ENCODE measurements at places on chromosomes 6 and 20.

DNA sequence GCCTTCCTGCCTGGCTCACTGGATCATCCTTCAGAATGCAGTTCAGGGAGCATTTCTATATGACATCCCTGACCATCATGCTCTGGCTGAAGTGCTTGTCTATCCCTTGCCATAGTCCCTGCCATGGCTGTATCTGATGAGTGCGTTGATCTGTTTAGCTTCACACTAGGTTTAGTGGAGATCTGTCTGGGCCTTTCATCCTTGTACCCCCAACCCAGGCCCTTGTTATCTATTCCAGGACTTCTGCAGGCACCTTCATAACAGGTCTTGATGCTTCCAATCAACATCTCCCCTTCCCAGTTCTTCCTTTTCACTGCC, 102.4 kb downstream of the QRSL1 start:
- no peak for DNase-seq

DNA sequence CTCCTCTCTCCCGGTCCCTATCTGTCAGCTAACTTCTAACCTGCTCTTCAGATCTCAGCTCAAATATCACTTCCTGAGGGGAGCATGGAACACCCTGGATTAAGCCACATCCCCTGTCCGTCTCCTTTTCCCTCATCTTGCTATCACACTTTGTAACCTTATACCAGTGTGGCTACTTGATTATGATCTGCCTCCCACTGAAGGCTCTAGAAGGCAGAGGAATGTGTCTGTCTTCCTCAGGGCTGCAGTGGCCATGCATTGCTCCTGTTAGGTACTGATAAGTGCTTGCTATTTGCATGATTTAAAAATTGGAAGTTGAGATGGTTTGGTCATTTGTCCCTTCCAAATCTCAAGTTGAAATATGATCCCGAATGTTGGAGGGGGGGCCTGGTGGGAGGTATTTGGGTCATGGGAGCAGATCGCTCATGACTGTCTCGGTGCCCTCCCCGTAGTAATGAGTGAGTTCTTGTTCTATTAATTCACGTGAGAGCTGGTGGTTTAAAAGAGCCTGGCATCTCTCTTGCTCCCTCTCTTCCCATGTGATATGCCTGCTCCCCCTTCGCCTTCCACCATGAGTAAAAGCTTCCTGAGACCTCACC, 71.4 kb downstream of the PLCB4 start:
- DNase-seq, result no peak

- DNase-seq, result no peak
These were observed 382.4 kb upstream of the ADGRB3 start for GRCh38 chr6:68252632-68253031.

GRCh38 chr6:104402572-104402971, 457.1 kb downstream of the HACE1 start:
- no peak for DNase-seq

GRCh38 chr6:166286839-166287271, 21.3 kb downstream of the PRR18 start:
- DNase-seq, result no peak

Measured in T-helper 2 cell treated with Interferon-gamma antibody and Interleukin-4, amounts not matched to agents 5 μg/mL and 100 μg/mL, for 36 hours (primary cell).